ENCODE measurements at places on chromosomes 4 and X. TPM values are rescaled to one million over a fixed set of nuclear protein-coding genes. Genes with fewer than 3 reads are reported as not detected.

Gene EFHC2
- 1.5 TPM for total RNA-seq

Gene GYG2
- 5.9 TPM for total RNA-seq

Gene OTOP1
- total RNA-seq: not detected

Gene TRIM61
- total RNA-seq: 1.0 TPM

Gene MAGEE2
- total RNA-seq: not detected

Gene MAOB
- 0.17 TPM for total RNA-seq

Measured in bronchus fibroblast of lung (primary cell).